ENCODE measurements at places on chromosomes 5 and 9. TPM values are rescaled to one million over a fixed set of nuclear protein-coding genes. Genes with fewer than 3 reads are reported as not detected.

GRCh38 chr5:180825768-180826525 is 23.3 kb upstream of the MGAT1 start:
- peak; percentile 32 for DNase-seq

DNA sequence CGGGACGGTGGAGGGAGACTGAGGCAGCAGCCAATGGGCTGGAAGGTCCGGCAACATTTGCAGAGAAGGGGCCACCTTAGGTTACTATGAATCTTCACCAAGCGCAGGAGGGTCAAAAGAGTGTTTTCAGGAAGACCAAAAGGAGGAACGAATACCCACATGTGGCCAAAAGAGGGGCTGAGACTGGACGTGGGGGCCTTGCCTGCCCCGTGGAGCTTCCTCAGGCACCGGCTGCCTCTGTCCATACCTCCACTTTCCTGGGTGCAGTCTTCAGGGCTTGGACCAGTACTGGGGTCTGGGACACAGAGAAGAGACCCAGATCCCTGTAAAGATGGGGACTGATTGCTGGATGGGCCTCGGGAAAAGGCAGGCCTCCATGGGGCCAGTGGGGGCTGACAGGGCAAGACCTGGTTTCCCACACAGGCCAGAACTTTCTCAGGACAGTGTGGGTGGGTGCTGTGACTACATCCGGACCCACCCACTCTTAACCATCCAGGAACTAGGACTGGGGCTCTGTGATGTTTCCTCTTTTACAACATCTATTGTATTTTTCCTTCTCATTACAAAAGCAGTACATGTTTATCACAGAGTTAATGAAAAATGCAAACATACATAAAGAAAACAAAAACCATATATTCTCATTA is 294.7 kb downstream of the ZSWIM6 start:
- no peak for DNase-seq

- no peak for DNase-seq
These were observed 36.8 kb downstream of the UGT3A2 start for GRCh38 chr5:36029914-36030313.

DNA sequence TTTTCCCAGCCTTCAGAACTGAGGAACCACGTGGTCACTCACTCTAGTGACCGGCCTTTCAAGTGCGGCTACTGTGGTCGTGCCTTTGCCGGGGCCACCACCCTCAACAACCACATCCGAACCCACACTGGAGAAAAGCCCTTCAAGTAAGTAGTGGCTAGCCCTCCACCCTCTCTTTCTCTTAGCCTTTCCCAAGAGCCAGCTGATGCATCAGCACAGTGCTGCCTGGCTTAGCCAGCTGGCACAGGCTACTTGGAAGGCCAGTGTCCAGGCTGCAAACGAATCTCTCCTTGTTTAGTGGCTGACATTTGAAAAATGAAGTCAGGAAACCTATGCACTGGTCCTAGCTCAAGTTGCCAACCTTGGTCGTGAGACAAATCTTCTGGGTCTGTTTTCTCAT is 91.1 kb downstream of the PRDM6 start:
- no peak for DNase-seq

GRCh38 chr9:74824654-74825053 is 63.1 kb downstream of the TRPM6 start:
- DNase-seq = peak; percentile 20

DNA sequence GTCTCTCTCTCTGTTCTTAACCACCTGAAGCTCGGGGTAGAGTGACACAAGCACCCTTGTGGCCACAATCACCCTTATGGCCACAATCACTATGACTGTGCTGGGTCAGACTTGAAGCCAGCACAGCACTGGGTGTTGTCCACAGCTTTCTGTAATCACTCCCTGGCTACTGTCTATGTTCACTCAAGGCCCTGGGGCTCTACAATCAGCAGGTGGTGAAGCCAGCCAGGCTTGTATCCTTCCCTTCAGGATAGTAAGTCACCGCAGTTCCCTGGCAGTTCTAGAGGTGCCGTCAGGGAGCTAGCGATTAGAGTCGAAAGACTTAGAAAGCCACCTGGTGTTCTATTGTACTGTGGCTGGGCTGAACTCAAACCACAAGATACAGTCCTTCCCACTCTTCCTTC is 44.2 kb downstream of the GDA start:
- no peak for DNase-seq

DNA sequence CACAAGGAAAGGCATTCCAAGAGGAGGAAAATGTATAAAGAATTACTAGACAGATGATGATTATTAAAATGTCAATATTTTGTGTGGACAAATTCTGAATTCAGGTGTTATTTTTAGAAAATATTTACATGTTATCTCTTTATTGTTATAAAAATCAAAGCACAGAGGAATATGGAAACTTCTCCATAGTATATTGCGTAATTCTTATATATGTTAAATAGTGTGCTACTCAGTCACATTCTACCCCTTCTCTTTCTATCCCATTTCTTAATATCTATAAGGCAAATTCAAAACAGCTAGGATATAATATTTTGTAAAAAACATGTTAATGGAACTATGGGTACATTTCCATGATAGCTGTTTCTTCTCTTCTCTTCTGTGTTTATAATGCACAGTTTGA is 546.8 kb upstream of the FTMT start:
- no peak for DNase-seq

PCDHB15 gene
- total RNA-seq = 3.6 TPM

GFI1B gene
- 0.59 TPM for total RNA-seq

TBC1D13 gene
- 7.1 TPM for total RNA-seq

SHOC1 gene
- 0.79 TPM for total RNA-seq

Measured in skin of body (tissue), 3 donors.